ENCODE measurements at places on chromosomes 4 and X.

- DNase-seq: peak; percentile 23
Measured at GRCh38 chr4:169621731-169622492, 1.5 kb downstream of the CLCN3 start.

GRCh38 chrX:104972737-104973136, 247.8 kb downstream of the TEX13A start:
- DNase-seq: no peak

- no peak for DNase-seq
Measured at GRCh38 chr4:73703320-73703719, 37.0 kb upstream of the CXCL8 start.

GRCh38 chrX:45749375-45749774, 548.7 kb upstream of the DIPK2B start:
- no peak for DNase-seq

GRCh38 chrX:9848718-9849479, 62.7 kb downstream of the SHROOM2 start:
- DNase-seq: no peak

DNA sequence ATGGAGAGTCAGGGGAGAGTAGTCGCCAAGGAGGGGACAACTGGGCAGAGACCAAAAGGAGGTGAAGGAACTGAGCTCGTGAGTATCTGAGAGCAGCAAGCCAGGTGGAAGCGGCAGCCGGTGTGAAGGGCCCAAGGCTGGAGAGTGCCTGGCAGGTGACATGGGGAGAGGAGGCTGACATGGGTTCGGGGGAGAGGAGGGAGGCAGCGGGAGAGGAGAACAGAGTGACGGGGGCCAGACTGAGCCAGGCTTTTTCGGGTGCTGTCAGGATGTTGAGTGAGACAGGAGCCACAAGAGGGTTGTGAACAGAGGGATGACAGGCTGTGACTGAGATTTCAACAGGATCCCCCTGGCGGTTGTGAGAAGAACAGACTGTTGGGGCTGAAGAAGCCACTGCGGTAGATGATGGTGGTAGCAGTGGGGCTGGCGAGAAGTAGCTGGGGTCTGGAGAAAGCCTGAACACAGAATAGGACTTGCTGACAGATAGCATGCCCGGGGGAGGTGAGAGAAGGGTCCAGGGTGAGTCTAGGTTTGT, 5.7 kb downstream of the ELK1 start:
- DNase-seq: no peak

- no peak for DNase-seq
Measured at GRCh38 chr4:2691952-2692435, 64.1 kb downstream of the TNIP2 start.

DNA sequence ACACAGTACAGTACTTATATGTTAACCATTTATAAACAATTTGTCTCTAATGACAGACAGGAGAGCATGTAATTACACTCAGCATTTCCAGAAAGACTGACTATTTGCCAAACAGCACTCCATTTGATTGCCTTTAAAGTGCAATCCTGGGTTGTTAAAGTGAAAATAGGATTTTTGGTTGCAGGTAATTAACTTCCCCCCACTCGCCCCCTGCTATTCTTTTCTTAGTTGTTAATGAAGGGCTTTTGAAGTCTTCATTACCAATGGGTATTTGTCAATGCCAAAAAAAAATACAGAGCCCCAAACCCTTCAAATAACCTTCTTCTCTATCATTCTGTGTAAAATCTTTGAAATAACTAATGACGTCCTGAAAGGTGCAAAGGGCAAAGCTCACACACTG, 825.6 kb downstream of the STPG2 start:
- DNase-seq: no peak

DNA sequence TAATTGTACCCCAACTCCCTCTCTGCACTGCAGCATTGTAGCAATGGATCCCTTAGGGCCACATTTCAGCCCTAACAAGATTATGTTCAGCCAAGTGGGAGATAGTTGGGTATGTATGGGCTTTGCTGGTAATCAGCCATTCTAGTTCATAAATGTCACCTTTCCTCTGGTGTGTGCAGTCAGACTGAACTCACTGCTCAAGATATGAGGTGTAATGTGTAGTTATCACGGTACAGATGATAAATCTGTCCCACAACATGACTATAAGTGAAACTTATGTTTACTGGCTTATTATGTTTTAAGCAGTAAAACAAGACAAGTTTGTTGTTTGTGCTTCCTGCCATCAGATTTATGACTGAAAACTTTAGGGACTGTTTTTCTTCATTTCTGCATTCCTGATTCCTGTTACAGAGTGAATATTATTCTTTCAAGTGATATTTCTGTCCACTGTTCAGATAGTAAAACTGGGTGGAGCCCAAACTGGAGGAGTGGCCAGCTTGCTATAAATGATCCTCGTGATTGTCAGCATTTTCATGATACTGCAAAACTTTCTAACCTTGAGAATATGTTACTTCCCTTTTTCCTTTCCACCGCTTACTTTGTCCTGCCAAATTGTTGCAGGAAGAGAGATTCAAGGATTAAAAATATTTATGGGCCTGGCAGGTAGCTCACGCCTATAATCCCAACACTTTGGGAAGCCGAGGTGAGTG, 44.9 kb downstream of the ANAPC4 start:
- no peak for DNase-seq

- DNase-seq: no peak
Measured at GRCh38 chr4:104571341-104571740, 76.6 kb upstream of the CXXC4 start.

GRCh38 chrX:100647095-100647494, 3.1 kb downstream of the SRPX2 start:
- DNase-seq: no peak

- DNase-seq: no peak
Measured at GRCh38 chr4:181278941-181279340, 964.3 kb upstream of the TENM3 start.

DNA sequence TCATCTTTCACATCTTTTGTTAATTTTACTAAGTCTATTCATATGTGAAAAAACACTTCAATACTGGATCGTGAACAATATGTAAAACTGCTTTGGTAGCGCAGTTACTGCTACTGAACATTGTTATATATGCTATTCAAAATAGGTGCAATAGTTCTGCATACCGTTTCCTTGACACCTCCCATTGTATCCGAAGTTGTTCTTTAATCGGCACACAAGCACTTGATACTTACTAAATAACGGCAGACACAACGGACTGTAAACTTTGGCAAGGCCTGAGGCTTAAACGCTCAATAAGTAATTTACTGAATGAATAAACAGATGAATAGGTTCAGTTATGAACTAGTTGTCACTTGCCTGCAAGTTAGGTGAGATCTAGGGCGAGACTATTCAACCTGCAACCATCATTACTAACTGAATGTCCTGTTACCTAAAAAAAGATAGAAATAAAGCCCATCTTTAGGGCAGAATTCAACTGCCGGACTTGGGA, 620 bp downstream of the ANAPC10 start:
- DNase-seq: no peak

DNA sequence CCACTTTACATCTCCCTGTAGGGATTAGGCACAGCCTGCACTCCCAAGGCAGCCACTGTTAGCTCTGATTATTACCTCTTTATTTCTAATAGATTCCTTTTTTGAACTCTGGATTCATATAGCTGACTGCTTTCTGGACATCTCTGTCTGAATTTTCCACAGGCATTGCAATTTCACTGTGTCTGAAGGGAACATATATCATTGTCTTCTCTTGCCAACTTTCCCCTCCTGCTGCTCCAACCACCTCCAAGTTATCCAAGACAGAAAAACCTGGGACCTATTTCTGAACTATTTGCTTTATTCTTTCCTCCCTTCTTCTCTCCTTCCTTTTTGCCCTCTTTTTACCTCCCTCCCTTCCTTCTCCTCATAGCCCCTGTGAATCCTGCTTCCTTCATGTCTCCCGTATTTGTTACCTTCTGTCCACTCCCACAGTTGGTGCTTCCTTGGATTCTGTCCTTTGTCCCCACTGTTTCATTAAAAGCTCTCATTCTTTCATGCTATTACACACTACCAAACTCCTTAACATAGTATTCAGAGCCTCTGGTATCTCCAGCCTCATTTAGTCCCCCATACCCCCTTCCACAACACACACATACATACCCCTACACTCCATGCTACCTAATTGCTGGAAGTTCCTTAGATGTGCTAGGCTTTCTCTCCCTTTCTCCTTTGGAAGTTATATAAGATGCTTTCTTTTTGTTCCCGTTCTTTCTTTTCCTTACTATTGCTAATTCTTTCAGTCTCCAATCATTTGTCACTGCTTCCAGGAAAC, 34.7 kb downstream of the FGF2 start:
- DNase-seq: no peak

DNA sequence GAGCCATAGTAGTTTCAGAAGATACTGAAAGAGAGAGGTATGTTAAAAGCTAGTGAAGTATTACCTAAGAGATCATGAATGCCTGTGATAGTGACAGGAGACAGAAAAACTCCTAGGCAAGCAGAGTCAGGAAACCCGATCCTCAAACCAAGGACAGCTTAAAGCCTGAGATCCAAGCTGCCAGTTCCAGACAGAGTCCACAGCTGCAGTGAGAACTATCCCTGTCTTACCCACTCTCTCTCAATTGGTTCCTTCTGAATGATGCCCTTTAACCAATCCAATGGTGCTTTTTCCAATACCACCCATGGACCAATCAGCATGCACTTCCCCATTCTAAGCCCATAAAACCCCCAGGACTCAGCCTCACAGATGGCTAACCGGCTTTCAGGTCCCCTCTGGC, 90.4 kb upstream of the PCDH10 start:
- DNase-seq: no peak

DNA sequence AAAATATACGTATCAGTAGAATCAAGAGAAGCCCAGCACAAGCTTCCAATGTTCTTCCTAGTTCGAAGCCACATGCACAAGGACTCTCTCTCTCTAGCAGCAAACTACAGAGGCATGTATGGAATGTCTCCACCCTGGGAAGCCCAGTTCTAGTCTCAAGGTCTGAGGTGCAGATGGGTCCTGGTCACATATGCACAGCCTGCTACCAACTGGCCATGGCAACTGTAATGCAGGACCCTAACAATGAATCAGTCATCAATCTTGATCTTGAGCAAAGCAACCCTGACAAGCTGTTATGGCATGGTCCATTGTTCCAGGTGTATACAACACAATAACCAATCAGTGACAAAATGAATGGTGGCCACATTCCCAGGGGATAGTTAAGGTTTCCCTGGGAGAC, 55.8 kb downstream of the MBNL3 start:
- no peak for DNase-seq

GRCh38 chr4:119872371-119873016, 194.2 kb downstream of the MAD2L1 start:
- DNase-seq: no peak

- DNase-seq: peak; percentile 63
Measured at GRCh38 chrX:56068274-56068758, 163.8 kb upstream of the KLF8 start.

- peak; percentile 77 for DNase-seq
Measured at GRCh38 chr4:80365928-80366327, 30.4 kb downstream of the CFAP299 start.

DNA sequence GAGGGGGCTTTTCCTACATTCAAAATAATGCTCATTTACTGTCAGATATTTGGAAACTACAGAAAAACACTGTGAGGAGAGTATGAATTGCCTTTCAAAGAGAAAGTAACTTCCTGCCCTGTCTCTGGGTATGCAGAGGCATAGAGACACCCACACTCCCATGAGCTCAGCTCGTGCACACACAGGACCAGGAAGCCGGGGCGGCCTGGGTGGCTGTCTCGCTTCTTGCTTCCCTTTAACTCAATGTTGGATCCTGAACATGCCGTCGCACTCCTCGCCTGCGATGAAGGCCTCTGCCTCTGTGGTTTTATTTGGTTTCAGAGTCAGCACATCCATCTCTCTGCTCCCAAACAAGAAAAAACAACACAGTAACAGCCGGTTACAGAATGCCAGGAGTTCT, 40.1 kb upstream of the GPR78 start:
- no peak for DNase-seq

GRCh38 chr4:76897536-76898384, at the start of gene SOWAHB:
Gene SOWAHB, minus strand, starts transcription at chr4:76898144. Its CDS starts 295 bp downstream, at chr4:76897849.
- no peak for DNase-seq

DNA sequence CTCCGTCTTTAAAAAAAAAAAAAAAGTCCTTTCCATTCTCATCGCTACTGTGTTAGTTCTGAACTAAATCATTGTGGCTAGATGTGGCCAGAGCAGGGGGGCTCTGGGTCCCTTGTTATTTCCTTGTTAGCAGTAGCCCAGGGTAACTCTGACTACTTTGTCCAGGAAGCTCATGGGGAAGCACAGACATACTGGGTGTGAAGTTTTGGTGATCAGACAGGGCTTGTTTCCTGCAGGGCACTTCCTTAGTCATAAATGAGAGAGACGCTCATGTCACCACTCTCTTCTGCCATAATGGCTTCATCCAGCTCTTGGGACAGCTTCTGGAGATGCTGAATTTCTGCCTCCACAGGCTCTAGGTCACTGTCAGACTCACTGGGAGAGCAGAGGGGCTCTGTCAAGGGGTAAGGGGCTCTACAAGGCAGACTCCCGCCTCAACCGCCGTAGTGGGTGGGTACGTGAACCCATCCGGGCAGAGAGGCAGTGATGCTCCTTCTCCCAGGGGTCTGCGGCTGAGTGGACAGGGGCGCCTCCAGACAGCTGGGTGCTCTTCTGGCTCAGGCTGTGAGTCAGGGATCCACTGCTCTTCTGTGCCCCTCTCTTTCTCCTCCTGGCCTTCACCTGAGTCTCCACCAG, 12.9 kb downstream of the STIM2 start:
- DNase-seq: peak; percentile 85

GRCh38 chr4:18934197-18934596, 912.6 kb upstream of the LCORL start:
- DNase-seq: no peak

DNA sequence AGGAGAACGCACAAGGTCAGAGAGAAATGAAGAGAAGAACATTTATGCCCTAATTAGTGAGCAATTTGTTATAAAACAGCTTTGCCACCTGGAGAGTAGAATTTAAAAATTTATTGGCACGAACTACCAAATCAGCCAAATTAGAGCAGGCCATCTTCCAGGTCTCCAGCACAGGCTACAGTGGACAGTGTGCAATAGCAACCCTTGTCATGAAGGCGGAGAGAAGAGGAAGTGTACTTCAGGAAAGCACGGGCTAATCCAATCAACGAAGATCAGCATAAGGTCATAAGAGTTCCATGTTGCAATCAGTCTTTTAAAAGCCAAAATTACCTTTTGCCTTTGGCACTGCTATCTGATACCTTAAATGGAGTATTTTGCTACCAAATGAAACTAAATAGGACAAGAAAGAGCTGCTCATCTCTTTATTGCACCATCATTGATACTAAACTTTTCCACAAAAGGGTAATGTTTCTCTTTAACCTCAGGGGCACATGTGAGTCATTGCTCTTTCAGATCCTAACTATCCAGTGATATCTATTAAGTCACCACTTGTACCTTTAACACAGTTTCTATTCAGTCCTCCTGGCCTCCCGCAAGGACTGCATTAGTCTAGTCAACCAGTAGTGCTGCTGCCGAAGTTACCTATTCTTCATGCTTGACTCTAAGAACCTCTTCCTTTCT, 19.9 kb downstream of the ANK2 start:
- no peak for DNase-seq

DNA sequence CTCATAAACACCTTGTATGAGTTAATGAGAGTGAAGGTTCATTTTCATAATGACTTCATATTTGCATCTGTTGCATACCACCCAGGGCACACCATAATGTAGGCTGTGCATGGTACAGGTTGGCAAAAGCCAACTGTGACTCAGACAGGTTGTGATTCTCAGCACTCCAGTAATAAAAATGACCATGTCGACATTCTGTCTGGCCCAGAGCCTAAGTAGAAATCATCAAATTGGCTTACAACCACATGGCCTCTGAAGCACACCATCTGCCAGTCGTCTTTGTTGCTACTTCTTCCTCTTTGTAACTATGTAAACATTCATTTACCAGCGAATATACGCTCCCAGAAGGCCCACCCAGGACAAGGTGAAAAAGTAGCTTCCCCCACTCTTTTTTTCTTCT, 459.5 kb downstream of the GASK1B start:
- DNase-seq: no peak

All from hematopoietic multipotent progenitor cell (in vitro differentiated cells).